WTC11 (cell line): ENCODE measurements at places on chromosomes 5 and 9.

GRCh38 chr5:131966551-131966950 lies 21.1 kb upstream of the MEIKIN start:
- DNase-seq: no peak

DNA sequence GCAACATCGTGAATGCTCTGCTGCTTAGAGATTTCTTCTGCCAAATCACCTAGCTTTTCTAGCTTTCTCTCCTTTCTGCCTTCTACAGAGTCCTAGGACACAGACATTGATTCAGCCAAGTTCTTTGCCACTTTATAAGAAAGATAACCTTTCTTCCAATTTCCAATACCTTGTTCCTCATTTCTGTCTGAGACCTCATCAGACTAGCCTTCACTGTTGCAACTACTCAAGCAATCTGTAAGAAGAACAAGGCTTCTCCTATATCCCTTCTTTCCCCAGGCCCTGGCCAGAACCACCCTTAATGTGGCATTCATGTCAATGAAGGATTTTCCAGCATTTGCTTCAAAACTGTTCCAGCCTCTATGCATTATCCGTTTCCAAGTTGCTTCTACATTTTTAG lies 24.3 kb downstream of the FBXO10 start:
- no peak for DNase-seq

DNA sequence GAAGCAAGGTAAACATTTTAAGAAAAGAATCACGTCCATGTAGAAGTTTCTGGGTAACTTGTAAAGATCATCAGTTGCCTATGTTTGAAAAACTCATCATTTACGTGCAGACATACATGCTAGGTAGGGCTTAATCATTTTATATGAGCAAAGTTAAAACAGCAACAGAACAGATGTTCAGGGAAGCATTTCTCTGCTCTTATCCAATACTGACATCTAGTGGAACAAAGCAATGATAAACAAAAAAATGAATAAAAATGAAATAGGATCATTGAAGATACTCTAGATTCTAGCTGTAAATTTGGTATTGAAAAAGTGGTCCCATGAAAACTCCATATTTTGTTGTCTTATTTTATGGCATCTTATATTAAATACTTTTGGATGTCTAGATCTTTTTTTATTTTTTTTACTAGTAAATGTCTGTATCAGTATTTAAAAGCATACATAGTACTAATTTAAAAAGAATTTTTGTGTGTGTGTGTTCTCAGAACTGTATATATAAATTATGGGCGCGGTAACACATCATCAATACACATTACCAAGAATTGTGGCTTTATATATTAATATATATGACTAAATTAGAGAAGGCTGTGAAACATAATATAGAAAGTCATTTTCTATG lies 1050.2 kb downstream of the CDH12 start:
- no peak for DNase-seq

GRCh38 chr9:25224996-25225395 lies 453.2 kb downstream of the TUSC1 start:
- DNase-seq: no peak
